Posterior vena cava (tissue), 2 donors: ENCODE measurements at places on chromosomes 5 and 9. TPM values are rescaled to one million over a fixed set of nuclear protein-coding genes. Genes with fewer than 3 reads are reported as not detected.

The ATP10B gene
- not detected for total RNA-seq

The PCDHGA4 gene
- total RNA-seq: 5.5 TPM

The TMEM171 gene
- total RNA-seq: 0.14 TPM

- no peak for DNase-seq
These were observed 23.3 kb downstream of the TRIO start for GRCh38 chr5:14166437-14166836.

DNA sequence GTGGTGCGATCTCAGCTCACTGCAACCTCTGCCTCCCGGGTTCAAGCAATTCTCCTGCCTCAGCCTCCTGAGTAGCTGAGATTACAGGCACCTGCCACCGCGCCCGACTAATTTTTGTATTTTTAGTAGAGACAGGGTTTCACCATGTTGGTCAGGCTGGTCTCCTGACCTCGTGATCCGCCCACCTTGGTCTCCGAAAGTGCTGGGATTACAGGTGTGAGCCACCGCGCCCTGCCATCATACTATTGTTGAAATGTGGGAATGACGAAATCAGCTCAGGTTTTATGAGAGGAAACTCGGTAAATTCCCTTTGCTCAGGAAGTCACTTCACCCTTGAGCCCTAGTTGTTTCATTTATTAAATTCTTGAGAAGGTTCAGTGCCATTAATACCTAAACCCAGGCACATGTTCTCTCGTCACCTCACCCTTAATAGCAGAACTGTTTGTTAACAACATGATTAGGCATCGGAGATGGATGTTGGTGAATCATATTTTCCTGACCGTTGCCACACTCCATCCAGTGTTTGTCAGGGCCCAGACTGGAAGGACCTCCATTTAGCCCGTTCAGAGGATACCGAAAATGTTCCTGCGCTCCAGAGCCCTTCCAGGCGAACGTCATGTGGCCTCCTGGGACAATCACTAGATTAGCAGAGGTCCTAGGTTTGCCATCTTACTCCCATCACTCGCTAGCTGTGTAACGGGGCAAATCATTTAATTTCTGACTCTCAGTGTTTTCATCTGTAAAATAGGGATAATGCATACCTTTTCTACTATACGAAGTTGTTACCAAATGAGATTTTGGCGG is 20.0 kb upstream of the CREBRF start:
- DNase-seq: no peak

GRCh38 chr9:82192211-82192610 is 203.6 kb downstream of the SPATA31D1 start:
- DNase-seq: no peak

- DNase-seq: no peak
These were observed 684.7 kb upstream of the NUDT12 start for GRCh38 chr5:104247260-104247659.

GRCh38 chr9:32698706-32699277 is 63.3 kb upstream of the TAF1L start:
- no peak for DNase-seq

GRCh38 chr9:78769690-78770089 is 472.8 kb downstream of the PSAT1 start:
- no peak for DNase-seq

DNA sequence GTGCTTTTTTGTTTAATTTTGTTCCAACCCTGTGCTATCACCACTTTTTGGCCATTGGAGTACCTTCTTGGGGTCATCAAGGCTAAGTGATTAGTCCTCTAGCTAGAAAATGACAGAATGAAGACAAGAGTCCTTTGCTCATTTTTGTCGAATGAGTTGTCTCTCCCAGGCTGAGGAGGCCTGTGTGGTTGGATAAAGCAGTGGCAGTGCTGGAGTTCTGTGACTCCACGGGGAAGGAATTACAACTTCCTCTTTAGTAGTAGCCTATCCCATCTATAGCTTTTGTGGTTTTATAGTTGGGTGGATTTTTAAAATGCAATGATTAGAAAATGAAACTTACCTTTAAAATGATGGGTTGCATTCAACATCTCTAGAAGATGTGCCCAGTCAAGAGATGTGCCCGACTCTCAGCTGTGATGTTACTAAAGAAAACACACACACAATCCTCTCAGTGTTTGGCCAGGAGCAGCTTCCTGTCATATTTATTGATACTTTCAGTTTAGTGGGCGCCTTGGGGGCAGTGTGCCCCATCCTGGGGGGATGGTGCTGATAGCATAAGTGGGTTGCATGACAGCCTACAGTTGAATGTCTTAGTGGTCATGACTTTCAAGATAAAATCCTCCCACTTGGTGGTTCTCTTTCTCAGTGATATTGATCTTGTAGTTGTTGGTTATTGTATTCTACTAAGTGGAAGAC is 11.9 kb downstream of the OTULINL start:
- no peak for DNase-seq

DNA sequence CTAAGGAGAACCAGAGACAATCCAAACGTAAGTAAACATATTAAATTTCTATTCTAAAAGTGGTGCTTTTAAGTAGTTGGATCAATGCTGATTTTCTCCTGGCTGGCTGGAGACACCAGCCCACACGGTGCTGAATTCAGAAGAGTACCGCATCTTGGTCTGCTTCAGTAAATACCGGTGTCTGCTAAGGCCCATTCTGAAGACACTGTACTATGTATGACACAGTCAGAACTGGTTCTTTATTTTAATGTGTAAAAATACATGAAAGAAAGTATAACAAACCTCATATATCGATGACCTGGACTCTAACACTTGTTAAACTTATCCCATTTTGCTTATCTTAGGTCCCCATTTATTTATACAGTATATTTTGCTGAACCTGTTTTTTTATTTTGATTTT is 32.8 kb downstream of the RAPGEF1 start:
- DNase-seq: no peak

DNA sequence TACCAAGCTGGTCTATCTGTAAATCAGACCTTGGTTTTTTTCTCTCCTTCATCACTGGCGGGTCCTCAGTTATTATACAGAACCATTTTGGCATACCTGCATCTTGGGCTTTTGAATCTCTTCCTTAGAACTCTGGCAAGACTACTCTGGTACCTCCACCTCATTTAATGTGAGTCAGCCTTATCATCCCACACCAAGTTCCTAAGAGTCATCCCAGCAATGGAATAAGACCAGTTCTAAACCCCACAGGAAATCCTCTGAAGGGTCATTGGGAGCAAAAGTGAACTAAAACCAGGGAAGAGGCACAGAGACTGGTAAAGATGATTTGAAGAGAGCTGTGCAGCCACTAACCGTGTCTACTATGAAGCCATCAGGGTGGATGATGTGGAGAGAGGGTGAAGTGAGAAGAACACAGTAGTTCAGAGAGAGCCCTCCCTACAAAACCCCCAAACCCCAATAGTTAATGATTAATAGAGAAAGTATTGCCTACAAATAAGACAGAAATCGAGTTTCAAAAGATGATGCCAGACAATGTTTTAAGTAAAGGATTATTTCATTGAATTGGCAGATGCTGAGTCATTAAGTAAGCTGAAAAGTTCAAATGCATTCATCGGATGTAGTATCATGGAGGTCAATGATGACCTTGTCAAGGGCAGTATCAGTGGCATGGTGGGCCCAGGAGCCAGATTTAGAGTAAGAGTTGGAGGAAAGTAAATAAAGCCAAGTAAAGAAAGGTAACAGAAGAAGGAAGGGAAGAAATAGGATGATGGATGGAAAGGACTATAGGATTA is 85.4 kb downstream of the PCSK1 start:
- DNase-seq: no peak

DNA sequence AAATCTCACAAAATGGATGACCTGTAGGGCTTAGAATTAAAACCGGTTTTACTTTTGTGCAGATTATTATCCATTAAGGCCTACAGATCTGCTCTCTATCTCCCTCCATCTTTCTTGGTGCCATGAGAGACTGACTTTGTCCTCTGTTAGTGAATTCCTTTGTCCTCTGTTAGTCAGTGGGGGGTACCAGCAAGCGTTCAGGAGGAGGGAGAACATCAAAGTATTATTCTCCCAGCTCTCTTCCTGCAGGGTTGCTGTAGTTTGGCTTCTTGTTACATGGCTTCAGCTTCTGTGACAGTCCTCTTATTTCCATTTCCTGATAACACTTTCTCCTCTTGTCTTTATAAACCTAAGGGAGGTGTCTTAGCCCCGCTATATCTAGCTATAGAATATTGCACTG is 850.5 kb upstream of the SEMA6A start:
- no peak for DNase-seq
